Naive thymus-derived CD8-positive, alpha-beta T cell (primary cell): ENCODE measurements at places on chromosomes 13 and 19.
A peak's percentile ranks its signal among the peaks of the same experiment; 100 is the strongest.

- no peak overlapping the region for H3K4me3 ChIP-seq
- H3K4me1 ChIP-seq, result peaks cover 18% of the 10 kb centered on the region
- no peak for DNase-seq
- no peaks in the 10 kb centered on the region for H3K27me3 ChIP-seq
These were observed 35.1 kb downstream of the USPL1 start for GRCh38 chr13:30652746-30653386.

DNA sequence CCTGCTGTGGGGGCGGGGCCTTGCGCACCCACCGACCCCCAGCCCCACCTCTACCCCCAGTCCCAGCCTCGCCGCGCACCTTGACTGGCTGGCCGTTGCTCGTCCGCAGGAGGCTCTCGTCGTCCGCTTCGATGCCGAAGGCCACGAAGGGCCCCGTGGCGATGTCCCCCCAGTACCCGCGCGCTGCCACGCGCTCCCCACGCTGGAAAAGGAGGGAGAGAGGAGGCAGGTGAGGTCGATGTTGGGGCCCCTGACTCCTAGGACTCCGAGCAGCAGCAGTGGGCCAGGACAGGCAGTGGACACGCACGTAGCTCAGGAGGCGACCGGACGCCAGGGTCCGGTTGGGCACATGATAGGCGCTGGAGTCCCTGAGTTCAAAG lies 3.4 kb upstream of the TNNI3 start:
- no peak for DNase-seq
- no peaks in the 10 kb centered on the region for H3K36me3 ChIP-seq
- peaks cover 5% of the 10 kb centered on the region for H3K4me1 ChIP-seq
- peaks cover 49% of the 10 kb centered on the region for H3K27me3 ChIP-seq

- H3K36me3 ChIP-seq, result peaks cover 5% of the 10 kb centered on the region
- H3K4me1 ChIP-seq, result no peaks in the 10 kb centered on the region
- H3K27ac ChIP-seq, result no peak overlapping the region
- no peak for DNase-seq
- H3K27me3 ChIP-seq, result no peaks in the 10 kb centered on the region
These were observed 32.5 kb downstream of the MARK4 start for GRCh38 chr19:45283443-45284033.

- peaks cover 2% of the 10 kb centered on the region for H3K27me3 ChIP-seq
- H3K36me3 ChIP-seq, result no peaks in the 10 kb centered on the region
- no peak overlapping the region for H3K4me3 ChIP-seq
- H3K4me1 ChIP-seq, result no peaks in the 10 kb centered on the region
- H3K27ac ChIP-seq, result no peak overlapping the region
These were observed 350.7 kb downstream of the LMO7 start for GRCh38 chr13:75986818-75987217.

DNA sequence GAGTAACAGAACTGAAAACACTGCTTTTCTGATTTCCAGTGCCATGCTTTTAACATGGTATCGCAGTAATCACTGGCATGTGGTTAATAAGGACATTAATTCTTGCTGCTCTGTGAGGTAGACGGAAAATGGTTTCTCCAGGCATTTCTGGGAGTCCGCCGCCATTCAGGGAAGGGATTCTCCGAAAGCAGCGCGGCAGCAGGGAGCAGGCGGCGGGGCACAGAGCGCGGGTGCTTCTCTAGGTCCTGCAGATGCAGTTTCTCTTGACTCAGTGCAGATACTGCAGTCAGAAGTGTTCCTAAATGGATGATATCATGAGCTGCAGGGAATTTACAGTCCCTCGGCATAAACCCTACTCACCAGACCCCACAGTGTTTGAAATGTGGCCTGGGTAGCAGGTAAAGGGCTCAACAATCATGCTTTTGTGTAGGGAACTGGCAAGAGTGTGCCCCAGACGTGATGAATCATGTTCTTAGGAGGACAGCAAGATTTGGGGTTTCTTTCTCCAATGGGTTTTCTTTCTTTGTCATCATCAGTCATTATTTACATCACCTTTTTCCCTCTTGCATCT lies 338.6 kb upstream of the ARGLU1 start:
- H3K27ac ChIP-seq, result no peak overlapping the region
- no peaks in the 10 kb centered on the region for H3K36me3 ChIP-seq
- no peak for DNase-seq

DNA sequence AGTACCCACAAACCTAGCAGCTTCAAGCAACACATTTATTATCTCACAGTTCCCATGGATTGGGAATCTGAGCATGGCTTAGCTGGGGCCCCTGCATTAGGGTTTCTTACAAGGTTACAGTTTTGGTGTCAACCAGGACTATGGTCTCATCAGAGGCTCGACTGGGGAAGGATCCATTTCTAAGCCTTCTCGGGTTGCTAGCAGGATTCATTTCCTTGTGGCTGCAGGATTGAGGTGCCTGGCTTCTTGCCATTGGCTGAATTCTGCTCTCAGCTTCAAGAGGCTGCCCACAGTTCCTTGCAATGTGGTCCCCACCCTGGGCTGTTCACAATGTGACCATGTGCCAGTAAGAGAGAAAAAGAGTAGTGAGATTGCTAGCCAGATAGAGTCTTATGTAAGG lies 26.7 kb downstream of the ZNRF4 start:
- no peak overlapping the region for H3K27ac ChIP-seq
- peaks cover 67% of the 10 kb centered on the region for H3K27me3 ChIP-seq
- no peak overlapping the region for H3K4me3 ChIP-seq
- no peaks in the 10 kb centered on the region for H3K4me1 ChIP-seq

- no peak overlapping the region for H3K27ac ChIP-seq
- no peak for DNase-seq
- no peak overlapping the region for H3K4me3 ChIP-seq
- H3K4me1 ChIP-seq, result peaks cover 14% of the 10 kb centered on the region
- peaks cover 8% of the 10 kb centered on the region for H3K27me3 ChIP-seq
These were observed 57.7 kb downstream of the ATP7B start for GRCh38 chr13:51953347-51954195.

DNA sequence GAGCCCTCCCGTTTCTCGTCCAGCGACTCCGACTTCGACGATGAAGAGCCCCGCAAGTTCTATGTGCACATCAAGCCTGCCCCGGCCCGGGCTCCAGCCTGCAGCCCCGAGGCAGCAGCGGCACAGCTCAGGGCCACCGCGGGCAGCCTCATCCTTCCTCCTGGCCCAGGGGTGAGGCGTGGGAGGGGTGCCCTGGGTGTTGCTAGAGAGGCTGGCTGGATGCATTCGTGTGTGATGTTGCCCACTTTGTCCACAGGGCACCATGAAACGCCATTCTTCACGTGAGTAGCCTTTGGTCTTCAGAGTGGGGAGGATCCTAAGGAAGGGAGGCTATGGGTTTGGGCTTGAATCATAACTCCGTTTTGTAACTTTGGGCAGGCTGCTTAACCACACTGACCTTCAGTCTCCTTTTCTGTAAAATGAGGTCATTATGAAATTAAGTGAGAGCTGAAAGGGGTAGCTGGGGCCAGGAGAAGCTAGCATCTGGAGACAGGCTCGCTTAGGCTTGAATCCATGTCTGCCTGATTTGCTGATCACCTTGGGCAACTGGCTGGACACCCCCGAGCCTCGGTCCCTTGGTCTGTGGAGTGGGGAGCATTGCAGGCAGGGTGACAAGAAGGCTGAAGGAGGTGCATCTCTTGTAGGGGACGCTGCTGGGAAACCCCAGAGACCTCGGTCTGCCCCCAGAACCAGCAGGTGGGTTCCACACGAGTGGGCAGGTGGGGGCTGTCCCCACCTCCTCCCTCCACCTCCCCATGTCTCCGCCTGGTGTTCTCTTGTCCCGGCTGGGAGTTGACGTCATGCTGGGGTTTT lies 18.7 kb upstream of the B3GNT3 start:
- no peak overlapping the region for H3K27ac ChIP-seq
- no peak overlapping the region for H3K4me3 ChIP-seq
- H3K27me3 ChIP-seq, result no peaks in the 10 kb centered on the region
- H3K36me3 ChIP-seq, result no peaks in the 10 kb centered on the region

DNA sequence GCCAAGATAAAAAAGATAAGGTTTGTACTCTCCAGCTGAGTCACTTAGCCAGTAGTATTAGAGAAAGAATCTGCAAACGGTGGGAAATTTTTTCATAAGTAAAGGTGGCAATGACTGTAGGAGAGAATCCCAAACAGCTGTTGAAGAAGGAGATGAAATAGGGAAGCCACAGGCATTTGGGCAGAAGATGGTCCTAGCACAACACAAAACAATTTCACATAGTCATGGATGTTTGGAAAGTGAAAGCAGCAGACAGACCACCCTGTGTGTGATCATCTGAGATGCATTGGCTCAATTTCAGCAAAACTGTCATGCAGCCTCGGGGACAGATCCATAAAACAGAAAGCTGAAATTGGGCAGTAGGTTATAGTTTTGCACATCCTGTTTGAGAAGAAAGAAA lies 2832.4 kb downstream of the PCDH9 start:
- no peak overlapping the region for H3K4me3 ChIP-seq
- no peak for DNase-seq
- no peaks in the 10 kb centered on the region for H3K4me1 ChIP-seq
- H3K27ac ChIP-seq, result no peak overlapping the region

DNA sequence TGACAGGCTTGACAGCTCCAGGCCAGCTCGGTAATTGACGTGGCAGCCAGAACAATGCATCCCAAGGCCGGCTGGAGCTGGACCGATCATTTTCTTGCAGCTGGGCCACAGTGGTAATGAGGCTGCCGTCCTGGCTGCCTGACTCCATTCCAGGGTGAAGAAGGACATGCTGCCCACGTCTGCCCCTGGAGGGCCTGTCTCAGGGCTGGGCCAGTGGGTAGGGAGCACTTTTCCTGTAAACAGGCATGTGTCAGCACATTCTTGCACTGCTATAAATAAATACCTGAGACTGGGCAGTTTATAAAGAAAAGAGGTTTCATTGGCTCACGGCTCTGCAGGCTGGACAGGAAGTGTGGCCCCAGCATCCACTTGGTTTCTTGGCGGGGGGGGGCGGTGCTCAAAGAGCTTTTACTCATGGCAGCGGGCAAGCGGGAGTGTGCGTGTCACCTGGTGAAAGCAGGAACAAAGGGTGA lies 38.1 kb upstream of the KCTD15 start:
- no peak overlapping the region for H3K4me3 ChIP-seq
- no peak for DNase-seq
- no peaks in the 10 kb centered on the region for H3K36me3 ChIP-seq
- no peak overlapping the region for H3K27ac ChIP-seq
- peaks cover 8% of the 10 kb centered on the region for H3K27me3 ChIP-seq

DNA sequence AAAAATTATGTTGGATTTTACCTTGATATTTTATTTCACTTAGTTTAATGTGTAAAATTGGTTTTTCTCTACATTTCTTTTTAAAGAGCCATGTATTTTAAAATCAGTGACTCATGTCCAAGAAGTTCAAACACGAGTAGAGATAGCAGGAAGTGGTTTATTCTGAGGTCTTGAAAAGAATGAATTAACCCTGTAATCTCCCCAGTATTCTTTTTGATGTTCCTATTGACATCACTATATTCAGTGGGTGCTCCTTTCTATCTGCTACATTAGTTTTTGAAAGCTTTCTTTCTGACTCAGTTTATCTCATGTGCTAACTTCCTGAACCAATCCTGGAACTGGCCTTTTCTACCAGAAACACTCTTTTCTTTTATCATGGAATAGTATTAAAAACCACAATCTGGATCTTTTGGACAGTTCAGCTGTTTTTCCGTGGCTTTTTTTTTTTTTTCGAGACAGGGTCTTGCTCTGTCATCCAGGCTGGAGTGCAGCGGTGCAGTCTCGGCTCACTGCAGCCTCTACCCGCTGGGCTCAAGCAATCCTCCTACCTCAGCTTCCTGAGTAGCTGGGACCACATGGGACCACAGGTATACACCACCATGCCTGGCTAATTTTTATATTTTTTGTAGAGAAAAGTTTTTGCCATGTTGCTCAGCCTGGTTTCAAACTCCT lies 114.9 kb downstream of the PCCA start:
- no peaks in the 10 kb centered on the region for H3K36me3 ChIP-seq
- peaks cover 22% of the 10 kb centered on the region for H3K4me1 ChIP-seq

DNA sequence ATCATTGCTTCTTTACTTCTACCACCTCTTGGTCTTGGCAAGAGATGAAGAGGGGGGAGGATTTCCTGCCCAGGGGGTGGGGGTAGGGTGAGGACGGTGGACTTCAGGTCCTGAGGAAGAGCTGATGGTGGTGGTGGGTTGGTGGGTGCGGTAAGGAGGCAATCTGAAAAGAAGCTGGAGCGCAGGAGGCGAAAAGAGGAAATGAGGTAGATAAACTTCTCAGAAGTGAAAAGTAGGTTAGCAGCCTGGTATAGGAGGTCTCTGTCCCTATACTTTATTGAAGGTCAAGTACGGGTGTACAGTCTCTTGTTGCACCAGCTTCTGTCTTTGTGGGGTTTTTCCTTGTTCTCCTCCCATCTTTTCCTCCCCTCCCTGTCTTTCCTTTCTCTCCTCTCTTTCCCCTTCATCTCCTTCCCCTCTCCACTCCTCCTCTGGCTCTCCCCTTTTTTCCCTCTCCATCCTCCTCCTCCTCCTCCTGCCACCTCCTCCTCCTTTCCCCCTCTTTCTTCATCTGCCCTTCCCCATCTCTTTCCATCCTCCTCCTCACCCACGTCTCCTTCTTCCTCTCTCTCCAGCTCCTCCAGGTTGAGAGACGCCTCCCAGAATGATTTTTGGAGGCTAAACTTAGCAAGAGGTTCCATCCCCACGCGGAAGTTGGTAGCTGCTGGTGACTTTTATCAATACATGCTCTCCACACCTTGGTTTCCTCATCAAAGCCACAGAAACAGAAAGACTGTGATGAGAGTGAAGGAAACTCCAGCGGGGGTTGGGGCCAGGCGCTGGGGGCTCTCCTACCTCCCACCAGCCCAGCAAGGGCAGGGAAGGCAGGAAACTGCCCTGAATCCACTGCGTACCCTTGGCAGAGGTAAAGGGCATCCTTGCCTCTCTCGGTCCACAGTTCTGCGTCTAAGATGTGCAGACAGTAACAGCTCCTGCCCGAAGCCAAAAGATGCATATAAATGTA lies 15.3 kb downstream of the TNFSF14 start:
- H3K4me3 ChIP-seq, result peak overlapping the region; percentile 79
- H3K36me3 ChIP-seq, result no peaks in the 10 kb centered on the region
- H3K4me1 ChIP-seq, result peaks cover 15% of the 10 kb centered on the region
- DNase-seq, result no peak

GRCh38 chr13:89514534-89515312 lies 1832.8 kb upstream of the MIR17HG start:
- H3K27ac ChIP-seq, result no peak overlapping the region
- H3K36me3 ChIP-seq, result no peaks in the 10 kb centered on the region
- DNase-seq, result no peak
- H3K4me1 ChIP-seq, result no peaks in the 10 kb centered on the region

GRCh38 chr13:43445668-43446067 lies 341.1 kb downstream of the ENOX1 start:
- H3K4me1 ChIP-seq, result no peaks in the 10 kb centered on the region
- H3K27ac ChIP-seq, result no peak overlapping the region
- no peak overlapping the region for H3K4me3 ChIP-seq
- no peaks in the 10 kb centered on the region for H3K27me3 ChIP-seq
- no peaks in the 10 kb centered on the region for H3K36me3 ChIP-seq
- no peak for DNase-seq

GRCh38 chr19:48741129-48741999 lies 954 bp upstream of the RASIP1 start:
- peaks cover 10% of the 10 kb centered on the region for H3K27me3 ChIP-seq
- H3K4me1 ChIP-seq, result peaks cover 27% of the 10 kb centered on the region
- DNase-seq, result no peak
- peak overlapping the region; percentile 44 for H3K4me3 ChIP-seq

- H3K27ac ChIP-seq, result no peak overlapping the region
- H3K36me3 ChIP-seq, result no peaks in the 10 kb centered on the region
- no peak overlapping the region for H3K4me3 ChIP-seq
- no peaks in the 10 kb centered on the region for H3K4me1 ChIP-seq
- no peak for DNase-seq
These were observed 496.7 kb downstream of the GPC6 start for GRCh38 chr13:93723316-93723715.

- peak overlapping the region; percentile 91 for H3K4me3 ChIP-seq
- no peak for DNase-seq
- peaks cover 3% of the 10 kb centered on the region for H3K27me3 ChIP-seq
- H3K36me3 ChIP-seq, result no peaks in the 10 kb centered on the region
These were observed 6.4 kb upstream of the QTRT1 start for GRCh38 chr19:10694706-10695307.
